Brain pericyte (primary cell): ENCODE measurements at places on chromosomes 1 and 21.

- no peak for DNase-seq
These were observed 35.0 kb upstream of the METTL18 start for GRCh38 chr1:169829671-169830070.

GRCh38 chr1:151639466-151639865, 27.6 kb downstream of the SNX27 start:
- DNase-seq, result no peak

- DNase-seq, result no peak
These were observed 119.5 kb downstream of the HMCN1 start for GRCh38 chr1:185853739-185854138.

DNA sequence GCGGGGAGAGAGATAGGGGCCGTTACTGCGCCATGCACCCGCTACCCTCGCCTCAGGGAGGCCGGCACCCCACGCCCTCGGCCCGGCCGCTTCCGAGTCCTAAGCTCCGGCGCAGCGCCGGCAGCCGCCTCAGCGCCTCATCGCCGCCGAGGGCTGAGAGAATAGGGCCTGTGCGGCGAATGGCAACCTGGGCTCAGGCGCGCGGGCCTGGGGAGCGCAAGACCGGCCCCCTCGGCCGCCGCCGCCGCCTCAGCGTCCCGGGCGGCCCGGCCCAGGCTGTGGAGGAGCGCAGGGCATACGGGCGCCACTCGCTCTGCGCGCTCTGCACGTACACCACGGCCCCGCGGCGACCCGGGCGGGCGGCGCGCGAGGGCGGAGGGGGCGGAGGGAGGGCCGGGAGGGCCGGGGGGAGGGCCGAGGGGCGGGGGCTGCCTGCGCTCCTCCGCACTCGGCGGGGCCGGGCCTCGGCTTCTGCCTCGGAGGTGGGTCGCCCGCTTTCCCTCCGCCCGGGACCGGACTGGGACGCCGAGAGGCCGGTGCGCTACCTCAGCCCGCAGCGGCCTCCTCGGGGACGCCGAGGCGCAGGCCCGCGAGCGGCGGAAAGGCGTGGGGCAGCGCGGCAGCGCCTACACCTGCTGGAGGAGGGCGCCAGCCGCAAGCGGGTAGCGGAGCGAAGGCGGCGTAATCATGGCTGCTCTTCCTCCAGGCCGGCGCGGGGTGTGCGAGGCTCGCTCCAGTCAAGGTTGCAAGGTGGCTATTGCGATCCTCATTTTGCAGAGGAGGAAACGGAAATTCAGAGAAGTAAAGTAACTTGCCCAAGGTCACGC, at the start of gene EGLN1:
TSS of gene EGLN1 (minus strand) at position 317 of the 827 bp plus-strand sequence. CDS start 399 bp downstream, outside the sequence.
- peak; percentile 43 for DNase-seq

DNA sequence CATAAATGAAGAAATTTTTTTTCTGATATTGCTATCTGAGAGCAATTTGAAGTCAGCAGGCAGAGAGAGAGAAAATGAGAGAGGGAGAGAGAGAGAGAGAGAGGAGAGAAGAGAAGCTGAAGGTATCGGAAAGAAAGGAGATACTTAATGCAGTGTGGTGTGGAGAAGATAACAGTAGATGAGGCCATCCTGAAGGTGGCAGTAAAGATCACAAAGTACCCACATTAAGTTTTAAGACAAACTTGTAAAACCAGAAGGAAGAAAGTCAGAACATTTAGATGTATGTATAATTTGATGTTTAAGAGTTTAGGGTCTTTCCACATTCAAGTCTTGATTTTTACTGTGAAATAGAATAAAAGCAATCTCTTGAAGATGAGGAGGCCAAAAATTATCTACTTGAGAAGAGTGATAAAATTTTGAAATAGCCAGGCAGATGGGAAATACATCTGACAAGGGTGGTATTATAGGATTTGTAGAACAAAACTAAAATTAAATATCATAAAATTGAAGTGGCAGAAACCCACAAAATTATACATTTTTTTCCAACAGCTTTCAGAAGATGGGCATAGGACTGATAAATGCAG, 1753.4 kb downstream of the MRPL39 start:
- DNase-seq, result no peak

- no peak for DNase-seq
These were observed 3.0 kb downstream of the MYOG start for GRCh38 chr1:203082571-203083462.

- no peak for DNase-seq
These were observed 47.9 kb downstream of the SERBP1 start for GRCh38 chr1:67382292-67382691.

DNA sequence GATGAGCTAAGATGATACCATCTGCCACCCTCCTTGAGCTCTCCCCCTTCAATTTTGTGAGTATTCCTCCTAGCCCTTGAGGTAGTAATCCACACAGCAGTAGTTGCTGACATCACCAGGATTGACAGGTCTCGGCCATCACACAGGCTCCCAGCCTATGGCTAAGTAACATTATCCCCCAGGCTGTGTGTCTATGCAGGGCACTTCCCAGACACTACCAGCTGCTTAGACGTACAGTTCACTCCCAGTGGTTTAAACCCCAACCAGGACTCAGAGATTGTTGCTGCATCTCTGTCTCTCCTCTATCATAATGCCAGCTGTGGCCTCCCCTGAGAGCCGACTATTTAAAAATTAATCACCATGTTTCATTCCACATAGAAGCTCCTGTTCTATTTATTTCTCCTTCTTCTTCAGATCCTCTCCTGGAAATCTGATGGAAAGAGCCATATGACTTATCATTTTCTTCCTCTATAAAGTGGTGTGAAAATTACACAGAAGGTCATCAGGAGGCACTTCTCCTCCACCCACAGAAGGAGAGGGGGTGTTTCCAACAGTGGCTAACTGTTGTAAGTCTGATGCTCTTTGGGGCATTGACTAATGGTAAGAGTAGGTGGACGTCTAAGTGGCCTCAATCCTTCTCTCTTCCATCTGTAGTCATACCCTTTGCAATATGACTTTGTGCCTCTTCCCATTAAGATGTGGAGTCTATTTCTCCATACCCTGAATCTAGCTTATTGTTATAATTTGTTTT, 396.3 kb downstream of the SETD4 start:
- DNase-seq, result no peak

DNA sequence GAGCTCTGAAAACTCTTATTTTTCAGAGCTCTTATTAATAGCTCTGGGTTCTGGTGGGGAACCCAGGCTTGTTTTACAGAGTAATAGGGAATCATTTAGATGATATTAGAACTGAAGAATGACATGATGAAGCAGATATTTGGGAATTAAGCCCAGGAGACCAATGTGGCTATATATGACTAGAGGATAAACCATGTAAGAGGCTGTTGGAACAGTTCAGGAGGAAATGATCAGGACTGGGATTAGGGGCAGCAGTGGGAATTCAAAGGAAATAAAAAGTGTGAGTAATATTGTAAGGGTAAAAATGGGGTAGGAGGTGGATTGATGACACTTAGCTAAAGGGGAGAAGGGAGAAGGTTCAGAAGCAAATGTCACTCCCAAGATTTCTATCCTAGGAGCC, 58.6 kb downstream of the GIPC2 start:
- no peak for DNase-seq

DNA sequence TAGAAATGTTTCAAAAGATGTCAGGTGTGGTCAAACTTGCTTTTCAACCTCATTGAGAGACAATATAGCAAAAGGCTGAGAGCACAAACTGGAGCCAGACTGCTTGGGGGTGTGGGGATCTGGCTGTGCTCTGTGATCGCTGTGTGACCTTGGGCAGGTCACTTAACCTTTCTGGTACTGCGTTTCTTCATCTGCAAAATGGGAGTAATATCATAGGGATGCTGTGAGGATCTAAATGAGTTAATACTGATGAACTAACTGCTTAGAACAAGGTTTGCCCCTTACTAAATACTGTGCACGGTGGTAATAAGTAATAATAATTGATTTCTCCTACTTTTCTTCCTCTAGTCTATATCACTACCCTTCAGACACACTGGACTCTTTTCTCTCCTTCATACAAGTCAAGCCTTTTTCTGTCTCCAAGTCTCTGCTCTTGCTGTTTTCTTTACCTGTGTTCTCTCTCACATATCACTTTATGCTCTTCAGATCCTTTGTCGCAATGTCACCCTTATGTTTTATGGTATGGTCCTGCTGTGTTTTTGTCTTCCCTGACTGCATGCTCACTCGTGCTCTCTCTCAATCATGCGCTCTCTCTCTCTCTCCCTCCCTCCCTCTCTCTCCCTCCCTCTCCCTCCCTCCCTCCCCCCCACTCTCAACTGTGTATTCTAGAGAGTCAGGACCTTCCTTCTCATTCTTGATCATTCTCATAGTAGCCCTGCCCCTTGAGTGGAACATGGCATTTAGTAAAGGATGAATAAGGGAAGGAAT, 3.3 kb downstream of the MGST3 start:
- DNase-seq, result no peak

- DNase-seq, result no peak
These were observed 36.0 kb upstream of the MARK1 start for GRCh38 chr1:220491891-220492290.

GRCh38 chr1:204445860-204446412, 34.3 kb upstream of the PPP1R15B start:
- DNase-seq, result no peak

GRCh38 chr1:231310391-231310934, 27.2 kb downstream of the EXOC8 start:
- DNase-seq, result no peak

DNA sequence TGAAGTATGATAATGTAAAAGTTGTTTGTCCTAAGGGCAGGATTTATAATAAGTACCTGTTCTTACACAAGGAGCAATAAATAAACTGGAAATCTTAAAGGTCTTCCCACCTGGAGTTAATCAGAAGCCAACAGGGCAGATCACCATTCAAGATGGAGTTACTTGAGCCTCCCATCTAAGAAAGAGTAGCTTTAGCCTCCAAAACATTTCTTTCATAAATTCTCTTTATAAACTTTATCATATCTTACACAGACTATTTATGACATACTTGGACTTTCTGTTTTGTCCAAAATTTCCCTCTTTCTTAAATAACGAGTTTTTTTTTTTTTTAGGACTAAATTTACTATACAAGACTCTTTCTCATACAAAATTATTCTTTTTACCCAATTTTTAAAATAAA, 18.5 kb downstream of the OR2T1 start:
- DNase-seq, result no peak

DNA sequence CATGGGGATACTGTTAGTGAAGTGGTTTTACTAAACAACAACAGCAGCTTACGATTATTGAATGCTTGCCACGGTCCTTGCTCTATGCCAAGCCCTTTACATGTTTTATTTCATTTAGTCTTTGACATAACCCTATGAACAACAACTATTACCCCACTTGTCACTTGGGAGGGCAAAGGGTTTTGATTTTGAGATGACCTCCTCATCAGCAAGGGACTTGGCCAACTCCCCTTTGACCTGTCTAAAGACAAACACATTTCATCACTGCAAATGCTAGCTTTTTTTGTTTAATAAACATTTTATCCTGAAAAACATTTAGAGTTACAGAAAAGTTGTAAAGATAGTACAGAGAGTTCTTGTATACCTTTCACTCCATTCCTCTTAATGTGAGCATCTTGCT, 152.5 kb upstream of the WNT4 start:
- no peak for DNase-seq
